ENCODE measurements at places on chromosomes 5 and 9.

GRCh38 chr5:32325062-32325461 lies 12.3 kb upstream of the MTMR12 start:
- DNase-seq, result no peak

DNA sequence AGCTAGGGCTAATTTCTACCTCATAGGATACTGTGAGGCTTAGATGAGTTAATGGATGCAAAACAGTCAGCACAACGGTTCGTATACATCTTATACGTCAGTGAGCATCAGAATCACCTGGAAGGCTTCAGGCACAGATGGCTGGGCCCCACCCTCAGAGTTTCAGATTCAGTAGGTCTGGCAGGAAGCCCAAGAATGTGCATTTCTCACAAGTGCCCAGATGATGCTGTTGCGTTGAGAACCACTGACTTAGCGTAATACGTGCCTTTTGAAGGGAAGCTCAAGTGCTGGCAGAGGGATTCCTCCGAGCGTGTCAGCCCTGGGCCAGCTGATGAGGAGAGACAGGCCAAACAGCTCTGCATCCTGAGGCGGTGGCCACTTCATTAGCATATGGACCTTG lies 117.1 kb upstream of the WWC1 start:
- DNase-seq, result no peak

GRCh38 chr5:145680767-145681166 lies 154.4 kb downstream of the PRELID2 start:
- no peak for DNase-seq

DNA sequence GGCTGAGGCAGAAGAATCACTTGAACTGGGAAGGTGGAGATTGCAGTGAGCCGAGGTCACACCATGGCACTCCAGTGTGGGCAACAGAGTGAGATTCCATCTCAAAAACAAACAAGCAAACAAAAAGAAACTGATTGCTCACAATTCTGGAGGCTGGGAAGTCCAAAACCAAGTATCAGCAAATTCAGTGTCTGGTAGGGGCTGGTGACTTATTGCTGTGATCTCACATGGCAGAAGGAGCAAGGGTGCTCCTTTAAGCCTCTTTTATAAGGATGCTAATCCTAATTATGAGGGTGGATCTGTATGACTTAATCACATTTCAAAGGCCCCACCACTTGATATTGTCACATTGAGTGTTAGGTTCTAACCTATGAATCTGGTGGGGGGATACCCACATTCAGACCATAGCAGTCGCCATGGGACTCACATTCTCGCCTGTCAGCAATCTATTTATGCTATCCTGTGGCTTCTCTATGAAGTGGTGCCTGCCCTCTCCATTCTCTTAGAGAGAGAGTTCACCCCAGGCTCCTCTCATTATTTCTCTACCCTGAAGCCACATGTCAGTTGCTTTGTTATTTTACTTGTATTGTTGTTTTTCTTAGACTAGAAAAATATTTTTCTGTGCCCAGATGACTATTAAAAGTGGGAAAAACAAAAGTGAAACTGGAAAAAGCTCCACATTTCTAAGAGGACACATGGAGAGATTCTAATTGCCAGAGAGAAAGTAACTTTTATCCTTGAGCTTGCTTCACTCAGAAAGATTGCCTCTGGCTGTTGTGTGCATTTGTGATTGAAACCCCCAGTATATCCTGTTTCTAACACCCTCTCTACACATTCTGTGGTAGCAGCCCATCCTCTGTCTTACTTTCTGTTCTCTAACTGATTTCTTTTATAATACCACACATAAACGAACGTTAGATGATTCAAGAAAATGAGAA lies 18.8 kb upstream of the PRLR start:
- no peak for DNase-seq

- peak; percentile 38 for DNase-seq
Observed at GRCh38 chr5:89246864-89247263, 363.9 kb upstream of the MEF2C start.
